ENCODE measurements at places on chromosomes 5 and 9.
A peak's percentile ranks its signal among the peaks of the same experiment; 100 is the strongest.

DNA sequence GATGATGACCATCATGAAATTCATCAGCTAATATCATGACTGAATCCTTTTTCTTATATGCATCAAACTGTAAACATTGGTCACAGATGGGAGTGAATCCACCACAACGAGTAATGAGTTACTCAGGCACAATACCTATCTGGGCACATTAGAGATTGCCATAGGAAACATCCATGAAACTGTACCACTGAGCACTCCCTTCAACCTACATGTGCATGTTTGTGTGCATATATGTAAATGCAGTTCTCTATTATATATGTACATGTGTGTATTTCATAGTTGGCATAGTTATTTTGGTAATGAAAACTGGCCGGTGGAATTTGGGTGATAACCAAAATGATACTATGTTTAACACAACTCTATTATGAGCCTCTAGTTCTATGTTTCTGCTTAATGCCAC lies 387.3 kb upstream of the ARRDC3 start:
- no peak for DNase-seq

GRCh38 chr9:131651599-131651998 lies 88.3 kb downstream of the RAPGEF1 start:
- DNase-seq: peak; percentile 58

DNA sequence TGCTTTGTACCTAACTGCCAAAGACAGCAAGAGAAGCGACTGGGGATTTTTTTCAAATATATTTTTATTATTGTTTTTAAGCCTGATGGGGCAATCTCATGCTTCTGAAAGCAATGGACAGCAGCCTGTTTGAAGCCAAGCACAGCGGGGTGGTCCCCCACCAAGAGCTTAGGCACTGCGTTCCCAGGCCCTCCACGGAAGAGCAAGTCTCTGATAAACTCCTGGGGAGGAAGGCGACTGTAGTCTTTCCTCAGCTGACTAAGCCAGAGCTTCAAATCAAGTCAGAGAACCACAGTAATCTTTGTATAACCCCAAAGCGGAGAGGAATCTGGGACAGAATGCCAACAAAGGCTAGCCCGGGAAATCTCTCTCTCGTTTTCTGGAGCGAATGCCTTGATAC lies 54.4 kb downstream of the ARSB start:
- no peak for DNase-seq

- DNase-seq: no peak
Observed at GRCh38 chr5:12794476-12795332, 890.5 kb upstream of the CTNND2 start.

- no peak for DNase-seq
Observed at GRCh38 chr9:19310246-19310645, 69.8 kb downstream of the RPS6 start.

- DNase-seq: no peak
Observed at GRCh38 chr5:14572836-14573235, 8.8 kb upstream of the OTULINL start.

DNA sequence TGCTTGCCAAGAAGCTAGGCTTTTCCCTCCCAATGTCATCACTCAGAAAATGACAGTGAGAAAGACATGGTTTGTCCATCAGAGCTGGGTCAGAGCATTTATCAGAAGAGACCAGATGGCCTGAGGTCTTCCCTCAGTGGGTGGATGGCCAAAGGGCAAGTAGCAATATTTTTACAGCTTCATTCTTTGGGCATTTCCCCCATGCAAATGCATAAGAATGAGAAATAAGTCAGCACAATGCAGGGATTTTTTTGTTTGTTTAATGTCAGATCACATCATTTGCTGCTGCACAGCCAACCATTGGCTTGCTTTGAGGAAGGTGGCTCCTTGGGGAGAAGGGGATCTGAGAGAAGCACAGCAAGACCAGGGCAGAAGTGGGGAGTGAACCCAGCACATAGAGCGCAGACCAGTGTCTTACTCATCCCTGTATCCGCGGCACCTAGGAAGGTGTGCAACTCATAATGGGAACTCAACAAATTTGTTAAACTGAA lies 209.6 kb downstream of the SEMA6A start:
- no peak for DNase-seq

GRCh38 chr5:145936401-145937131 lies at the start of gene SH3RF2:
SH3RF2 (plus strand) TSS chr5:145936578; CDS start chr5:145937929, 1,351 bp downstream.
- DNase-seq: no peak

DNA sequence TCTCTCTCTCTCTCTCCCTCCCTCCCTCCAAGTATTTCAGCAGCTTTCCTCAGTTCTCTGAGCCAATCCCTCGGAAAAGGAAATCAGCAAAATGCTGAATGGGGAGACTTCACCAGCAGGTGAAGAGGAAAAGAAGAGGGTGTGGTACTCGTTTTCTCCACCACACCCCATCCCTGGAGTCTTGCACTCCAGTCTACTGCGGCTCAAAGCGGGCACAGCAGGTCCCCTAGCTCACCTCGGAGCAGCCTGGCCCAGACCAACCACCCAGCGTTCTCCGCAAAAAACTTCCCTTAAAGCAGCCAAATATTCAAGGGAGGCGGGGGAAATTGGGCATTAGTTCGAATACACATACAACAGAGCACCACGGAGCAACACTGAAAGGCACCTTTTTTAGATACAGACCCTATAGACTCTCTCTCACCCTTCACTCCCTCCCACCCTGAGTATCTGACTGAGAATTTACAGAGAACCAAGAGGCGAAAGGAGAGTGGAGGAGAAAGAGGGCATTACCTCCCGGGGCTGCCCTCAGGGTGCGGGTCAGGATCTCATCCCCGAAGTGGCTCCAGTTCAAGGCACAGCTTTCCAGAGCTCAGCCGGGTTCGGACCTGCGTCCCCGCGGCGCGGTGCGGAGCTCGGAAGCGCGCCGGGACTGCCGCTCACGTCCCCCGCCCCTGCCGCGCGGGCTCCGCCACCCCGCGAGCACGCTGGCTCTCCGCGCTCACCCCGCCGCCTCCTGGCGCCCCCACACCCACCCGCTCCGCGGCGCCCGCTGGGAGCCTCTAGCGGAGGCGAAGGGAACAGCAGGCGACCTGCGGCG lies 1638.5 kb upstream of the C9orf72 start:
- no peak for DNase-seq

GRCh38 chr9:331197-331596 lies 116.5 kb downstream of the DOCK8 start:
- no peak for DNase-seq

DNA sequence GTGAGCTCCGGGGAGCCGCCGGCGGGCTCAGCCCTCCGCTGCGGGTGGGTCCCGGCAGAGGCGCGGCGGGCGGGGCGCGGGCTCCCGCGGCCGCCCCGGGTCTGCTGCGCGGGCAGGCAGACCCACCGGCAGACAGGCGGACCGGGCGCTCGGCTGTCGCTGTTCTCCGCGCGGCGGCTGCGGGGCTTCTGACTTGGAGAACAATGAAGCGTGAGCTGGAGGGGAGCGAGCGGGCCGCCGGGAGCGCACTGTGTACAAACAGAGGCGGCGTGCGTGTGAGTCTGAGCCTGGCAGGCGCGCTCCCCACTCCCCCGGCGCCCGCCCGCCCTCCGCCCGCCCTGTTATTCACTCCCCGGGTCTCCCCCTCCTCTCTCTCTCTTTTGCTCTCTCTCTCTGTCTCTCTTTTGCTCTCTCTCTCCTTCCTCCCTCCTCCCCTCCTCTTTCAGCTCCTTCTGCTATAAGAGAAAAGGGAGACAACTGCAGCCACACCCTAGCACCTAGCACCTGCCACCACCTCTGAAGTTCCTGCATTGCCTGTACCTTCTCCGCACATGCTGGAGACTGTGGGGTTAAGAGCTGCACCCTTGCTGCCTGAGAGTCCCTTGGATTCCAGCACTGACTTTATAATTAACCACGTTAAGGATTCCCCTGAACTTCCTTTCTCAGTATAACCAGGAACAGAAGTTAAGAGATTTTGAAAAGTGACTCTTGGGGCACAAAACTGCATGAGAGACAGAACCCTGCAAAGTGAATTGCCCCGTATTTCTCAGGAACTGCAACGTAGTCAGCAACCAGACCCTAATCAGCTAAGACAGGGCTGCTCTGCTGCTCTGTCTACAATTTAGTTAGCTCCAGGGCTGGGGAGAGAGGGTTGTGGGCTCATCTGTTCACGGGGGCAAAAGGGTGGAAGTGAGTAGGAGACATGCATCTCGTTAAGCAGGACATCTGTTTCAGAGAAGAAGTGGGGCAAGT lies at the start of gene EDIL3:
EDIL3 (minus strand) TSS at position 277 of the 972 bp plus-strand sequence. CDS start 506 bp downstream, outside the sequence.
- DNase-seq: no peak

GRCh38 chr5:96880444-96881164 lies 4.3 kb downstream of the ERAP2 start:
- DNase-seq: no peak

DNA sequence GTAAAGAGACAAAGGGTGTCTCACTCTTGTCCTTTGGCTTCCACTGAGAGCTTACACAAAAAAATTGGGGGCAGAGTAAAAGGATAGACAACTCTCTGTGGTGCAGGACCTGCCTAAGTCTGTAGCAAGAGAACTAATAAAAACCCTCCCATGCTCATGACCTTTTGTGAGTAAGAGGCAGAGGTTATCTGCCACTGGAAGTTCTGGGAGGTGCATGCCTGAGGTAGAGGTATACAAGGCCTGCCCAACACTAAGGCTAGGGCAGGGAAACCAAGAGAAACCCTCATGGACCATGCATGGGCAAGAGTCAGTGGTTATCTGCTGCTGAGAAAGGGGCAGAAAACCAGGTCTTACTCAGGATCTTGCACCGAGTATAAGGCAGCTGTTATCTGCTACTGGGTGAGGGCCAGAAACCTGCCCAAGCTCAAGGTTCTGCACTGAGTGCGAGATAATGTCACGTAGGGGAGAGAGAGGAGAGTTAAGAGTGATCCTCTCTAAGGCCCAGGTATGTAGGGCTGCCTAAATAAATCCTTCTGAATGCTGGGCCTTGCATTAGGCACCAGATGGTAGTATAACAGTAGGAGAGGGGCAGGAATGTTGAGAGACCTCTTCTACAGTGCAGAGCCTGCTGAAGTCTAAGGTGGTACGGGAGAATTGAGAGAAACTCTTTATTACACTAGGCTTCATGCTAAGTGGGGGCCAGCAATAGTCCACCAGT lies 143.4 kb downstream of the MACROH2A1 start:
- no peak for DNase-seq

- no peak for DNase-seq
Observed at GRCh38 chr5:126020770-126021169, 402.4 kb upstream of the GRAMD2B start.

GRCh38 chr9:129801504-129801903 lies 1.5 kb upstream of the TOR1B start:
- no peak for DNase-seq

GRCh38 chr9:30944741-30945280 lies 1439.6 kb upstream of the ACO1 start:
- DNase-seq: no peak

DNA sequence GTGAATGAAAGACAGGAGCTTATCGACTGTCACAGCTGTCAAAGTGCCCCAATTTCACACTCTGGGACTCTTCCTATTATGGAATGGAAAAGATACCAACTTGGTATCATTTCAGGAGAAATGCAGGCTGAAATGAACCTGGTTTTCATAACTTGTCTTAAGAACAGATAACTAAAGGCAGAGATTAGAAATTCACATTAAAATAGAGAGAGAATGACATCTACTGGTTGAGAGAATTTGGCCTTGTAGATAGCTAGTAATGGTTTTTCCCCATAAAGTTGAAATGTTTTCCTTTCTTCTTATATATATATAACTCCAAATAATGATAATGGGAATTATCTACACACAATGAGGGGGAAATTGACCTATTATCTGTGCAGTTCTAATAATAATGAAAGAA lies 600.2 kb upstream of the CCNG1 start:
- DNase-seq: no peak

- DNase-seq: no peak
Observed at GRCh38 chr9:128405780-128406171, 14.9 kb upstream of the CERCAM start.

GRCh38 chr5:15993334-15993733 lies 186.3 kb downstream of the MARCHF11 start:
- DNase-seq: no peak

GRCh38 chr5:10792336-10792735 lies 31.3 kb upstream of the DAP start:
- no peak for DNase-seq

DNA sequence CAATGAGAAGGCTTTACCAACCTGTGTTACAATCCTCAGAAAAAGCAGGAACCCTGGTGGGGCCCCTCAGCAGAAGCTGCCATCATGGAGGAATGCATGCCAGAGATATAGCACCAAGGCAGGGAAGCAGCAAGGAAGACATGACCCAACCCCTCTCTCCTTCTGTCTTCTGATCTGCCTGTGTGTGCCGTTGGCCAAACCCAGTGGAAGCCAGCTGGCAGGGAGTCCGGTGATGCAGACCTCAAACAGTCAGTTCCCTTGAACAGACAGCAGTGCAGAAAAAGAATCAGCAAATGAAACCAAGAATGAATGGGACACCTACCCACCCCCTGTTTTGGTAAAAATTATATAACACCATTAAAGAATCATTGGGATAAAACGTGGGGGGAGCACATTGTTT lies 234.2 kb downstream of the ZNF608 start:
- DNase-seq: no peak

DNA sequence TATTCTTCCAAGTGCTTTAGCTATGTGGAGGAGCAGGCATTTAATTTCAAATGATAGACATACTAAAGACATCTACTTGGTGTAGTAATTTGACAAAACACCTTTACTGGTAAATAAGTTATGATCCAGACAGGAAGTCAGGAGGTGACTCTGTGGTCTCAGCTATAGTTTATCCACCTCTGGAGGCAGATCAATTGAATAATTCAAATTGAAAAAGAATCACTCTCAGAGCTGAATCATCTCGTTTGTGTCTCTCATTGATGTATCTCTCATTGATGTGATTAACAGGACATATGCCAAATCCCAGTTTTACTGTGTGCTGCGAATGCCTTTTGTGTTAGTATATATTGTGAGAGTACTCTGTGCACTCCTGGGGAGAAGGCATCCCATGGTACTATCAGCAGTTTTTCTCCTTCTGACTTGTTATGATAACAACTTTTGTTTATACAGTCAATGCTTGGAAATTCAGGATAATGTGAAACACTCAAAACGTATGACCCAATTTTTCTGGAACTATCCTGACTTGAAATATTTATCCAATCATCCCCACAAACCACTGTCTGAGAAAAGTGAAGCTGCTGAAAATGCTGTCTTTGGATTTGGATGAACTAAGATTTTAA lies 48.5 kb upstream of the DAB2 start:
- DNase-seq: no peak

GRCh38 chr9:127742435-127743088 lies 7.5 kb upstream of the TOR2A start:
- no peak for DNase-seq

DNA sequence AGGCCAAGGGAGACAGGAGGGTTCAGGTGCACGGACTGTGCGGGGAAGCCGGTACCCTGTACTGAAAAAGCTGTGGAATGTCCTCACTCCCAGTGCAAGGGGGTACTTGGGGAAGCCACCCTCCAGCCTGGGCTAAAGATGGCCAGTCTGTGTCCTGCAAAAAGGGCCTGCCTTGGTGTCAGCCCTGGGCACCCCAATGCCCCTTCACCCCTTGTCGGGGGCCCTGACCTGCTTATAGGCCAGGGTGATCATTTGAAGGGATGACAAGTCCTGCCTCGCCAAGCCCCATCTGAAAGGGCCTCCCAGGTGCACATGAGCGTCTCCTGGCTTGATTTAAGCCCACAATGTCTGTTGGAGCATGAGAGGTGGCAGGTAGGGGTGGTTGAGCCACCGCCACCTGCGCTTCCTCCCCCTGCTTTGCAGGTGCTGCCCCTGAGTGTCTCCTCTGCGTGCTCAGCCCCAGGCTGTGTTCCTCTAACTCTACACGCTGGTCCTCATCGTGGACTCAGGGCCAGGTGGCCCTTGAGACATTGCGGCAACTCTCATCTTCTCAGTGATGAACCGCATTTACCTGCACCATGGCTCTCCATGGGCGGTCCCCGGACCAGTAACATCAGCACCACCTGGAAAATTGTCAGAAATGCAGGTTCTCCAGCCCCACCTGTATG lies 97.0 kb downstream of the ANKRD33B start:
- DNase-seq: no peak
